ENCODE measurements at places on chromosomes 1 and 21. TPM values are rescaled to one million over a fixed set of nuclear protein-coding genes. Genes with fewer than 3 reads are reported as not detected.
A peak's percentile ranks its signal among the peaks of the same experiment; 100 is the strongest.

- no peak for DNase-seq
These were observed 30.2 kb upstream of the RNF187 start for GRCh38 chr1:228457017-228457395.

Gene DHRS3
- 29.0 TPM for total RNA-seq

Gene SLC27A3
- 24.2 TPM for total RNA-seq

DNA sequence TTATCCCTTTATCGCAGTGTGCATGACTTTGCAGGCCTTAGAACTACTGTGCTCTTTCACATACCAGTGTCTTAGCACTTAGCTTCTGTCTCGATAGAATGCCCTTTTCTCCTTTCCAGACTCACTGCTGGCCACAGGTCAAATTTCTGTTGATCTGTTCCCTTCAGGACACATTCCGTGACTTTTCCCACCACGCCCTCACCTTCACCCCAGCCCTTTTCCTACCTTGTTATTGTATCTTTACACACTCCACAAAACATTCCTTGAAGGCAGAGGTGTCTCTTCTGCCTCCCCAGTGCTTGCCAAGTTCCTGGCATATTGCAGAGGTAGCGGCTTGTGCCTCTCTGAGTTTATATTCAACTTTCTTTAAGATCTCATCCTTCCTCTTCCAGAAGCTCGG is 3.7 kb upstream of the IGSF9 start:
- DNase-seq, result no peak

Gene USP25
- total RNA-seq, result 47.3 TPM

Gene OR2T2
- not detected for total RNA-seq

Gene RPS6KC1
- 25.1 TPM for total RNA-seq

DNA sequence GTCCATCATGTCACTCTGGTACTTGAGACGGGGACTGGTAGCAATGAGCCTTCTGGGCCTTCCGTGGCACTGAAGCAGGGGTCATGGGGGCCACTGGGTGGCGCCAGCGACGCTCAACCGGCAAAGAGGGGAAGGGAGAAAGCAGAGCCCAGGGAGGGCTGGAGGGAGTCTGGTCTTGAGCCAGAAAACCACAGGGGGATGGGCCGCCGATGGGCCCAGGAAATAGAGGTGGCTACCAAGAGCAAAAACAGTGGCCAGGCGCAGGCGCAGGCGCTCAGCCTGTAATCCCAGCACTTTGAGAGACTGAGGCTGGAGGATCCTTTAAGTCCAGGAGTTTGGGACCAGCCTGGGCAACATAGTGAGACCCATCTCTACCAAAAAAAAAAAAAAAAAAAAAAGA is 21.8 kb downstream of the EXOC8 start:
- no peak for DNase-seq

DNA sequence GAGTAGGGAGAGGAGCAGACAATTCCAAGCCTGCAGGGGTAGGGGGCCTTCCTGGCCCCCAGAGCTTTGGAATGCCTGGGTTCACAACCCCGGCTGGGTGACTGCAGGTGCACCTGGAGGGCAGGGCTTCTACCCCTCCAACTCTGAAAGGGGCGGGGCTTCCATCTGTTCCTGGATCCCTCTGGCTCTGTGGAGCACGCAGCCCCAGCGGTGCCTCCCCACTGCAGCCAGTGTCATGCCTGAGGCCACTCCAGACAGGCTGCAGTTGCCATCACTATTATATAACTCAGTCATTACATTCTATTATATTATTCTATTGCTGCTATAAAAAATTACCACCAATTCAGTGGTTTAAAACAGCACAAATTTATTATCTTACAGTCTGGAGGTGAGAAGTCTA is 12.5 kb upstream of the FNBP1L start:
- DNase-seq, result no peak

GRCh38 chr1:178023181-178023618 is 53.3 kb upstream of the SEC16B start:
- DNase-seq, result no peak

GRCh38 chr1:89310505-89310904 is 37.8 kb upstream of the GBP5 start:
- peak; percentile 35 for DNase-seq

DNA sequence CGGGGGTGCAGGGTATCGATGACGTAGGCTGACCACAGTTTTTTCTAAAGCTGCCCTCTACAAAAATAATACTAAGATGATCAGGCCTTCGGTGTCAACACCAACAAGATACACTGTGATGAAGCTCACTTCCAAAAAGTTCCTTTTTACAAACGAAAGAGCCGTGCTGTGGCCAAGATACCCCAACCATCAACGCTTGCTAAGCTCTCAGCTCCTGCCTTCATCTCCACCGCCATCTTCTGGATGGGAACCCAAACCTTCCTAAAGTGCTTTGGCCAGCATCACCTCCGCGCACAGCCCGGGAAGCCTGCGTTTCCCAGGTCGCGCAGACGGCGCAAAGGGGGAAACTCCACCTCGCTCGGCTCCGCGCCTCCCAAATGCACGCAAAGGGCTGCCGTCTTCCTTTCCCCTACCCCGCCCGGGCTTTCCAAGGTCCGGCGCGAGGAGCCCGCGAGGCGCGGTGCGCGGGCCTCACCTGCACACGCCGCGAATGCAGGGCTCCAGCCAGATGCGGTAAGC is 541 bp downstream of the USP48 start:
- peak; percentile 84 for DNase-seq

DNA sequence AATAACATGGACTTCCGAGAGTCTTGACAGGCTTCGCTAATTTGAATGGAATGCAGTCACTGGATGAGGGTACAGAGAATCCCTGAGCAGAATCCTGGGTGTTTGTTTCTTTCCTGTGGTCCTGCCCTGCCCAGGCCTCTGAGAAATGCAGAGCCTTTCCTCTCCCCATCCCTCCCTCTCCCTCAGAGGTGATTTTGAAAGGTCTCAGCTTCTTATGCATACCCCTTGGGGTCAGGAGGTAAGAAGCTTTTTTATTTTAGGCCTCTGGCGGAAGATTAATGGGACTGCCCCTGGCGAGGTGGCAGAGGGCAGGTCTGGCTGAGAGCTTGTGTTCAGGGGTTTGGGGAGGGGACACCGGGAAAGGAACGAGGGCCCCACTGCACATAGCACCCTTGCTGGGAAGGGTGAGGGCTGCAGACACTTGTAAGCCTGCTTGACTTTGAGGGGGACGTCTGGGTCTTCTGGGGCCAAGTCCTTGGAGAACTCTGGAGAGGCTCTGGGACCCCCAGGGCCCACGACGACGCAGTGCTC is 116.5 kb upstream of the SLC45A1 start:
- no peak for DNase-seq

Measured in muscle of leg (tissue), 16 donors.